ENCODE measurements at places on chromosomes 1 and 21.

DNA sequence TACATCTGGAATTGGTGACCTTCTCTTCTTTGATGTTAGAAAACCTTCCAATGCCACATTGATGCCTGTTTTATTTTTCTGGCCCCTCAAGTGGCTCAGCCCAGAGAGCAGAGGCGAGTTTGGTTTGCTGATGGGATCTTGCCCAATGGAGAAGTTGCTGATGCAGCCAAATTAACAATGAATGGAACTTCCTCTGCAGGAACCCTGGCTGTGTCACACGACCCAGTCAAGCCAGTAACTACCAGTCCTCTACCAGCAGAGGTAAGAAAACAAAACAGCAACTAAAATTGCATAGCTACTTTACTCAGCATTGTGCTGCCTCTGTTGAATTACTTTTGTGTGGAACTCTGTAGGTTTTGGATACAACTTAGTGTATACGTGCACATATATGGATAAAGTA is 97.6 kb downstream of the CC2D1B start:
- no peak for DNase-seq

GRCh38 chr1:241542199-241542907 is 10.2 kb downstream of the KMO start:
- DNase-seq, result no peak

- peak; percentile 98 for DNase-seq
Observed at GRCh38 chr1:23367791-23368561, 1.7 kb downstream of the ZNF436 start.

DNA sequence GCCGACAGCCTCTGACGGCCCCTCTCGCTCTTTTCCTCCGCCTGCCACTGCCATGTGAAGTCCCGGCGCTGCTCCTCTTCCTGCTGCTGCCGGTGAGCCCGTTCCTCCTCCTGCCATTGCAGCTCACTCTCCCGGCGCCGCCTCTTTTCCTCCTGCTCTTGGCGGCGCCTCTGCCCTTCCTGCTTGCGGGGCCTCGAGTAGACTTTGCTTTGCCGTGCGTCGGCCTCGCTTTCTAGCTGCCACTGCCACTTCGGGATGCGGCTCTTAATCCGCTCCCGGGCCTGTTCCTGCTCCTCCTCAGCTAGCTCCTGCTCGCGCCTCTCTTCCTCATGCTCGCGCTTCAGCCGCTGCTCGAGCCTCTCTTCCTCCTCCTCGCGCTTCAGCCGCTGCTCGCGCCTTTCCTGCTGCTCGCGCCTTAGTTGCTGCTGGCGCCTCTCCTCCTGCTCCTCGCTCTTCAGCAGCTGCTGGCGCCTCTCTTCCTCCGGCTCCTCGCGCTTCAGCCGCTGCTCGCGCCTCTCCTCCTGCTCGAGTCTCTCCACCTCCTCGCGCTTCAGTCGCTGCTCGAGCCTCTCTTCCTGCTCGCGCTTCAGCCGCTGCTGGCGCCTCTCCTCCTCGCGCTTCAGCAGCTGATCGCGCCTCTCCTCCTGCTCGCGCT is 4.3 kb downstream of the TCHH start:
- no peak for DNase-seq

GRCh38 chr1:113129529-113130185 is 56.7 kb downstream of the LRIG2 start:
- DNase-seq, result no peak
